ENCODE measurements at places on chromosomes 13 and 19. TPM values are rescaled to one million over a fixed set of nuclear protein-coding genes. Genes with fewer than 3 reads are reported as not detected.
A peak's percentile ranks its signal among the peaks of the same experiment; 100 is the strongest.

DNA sequence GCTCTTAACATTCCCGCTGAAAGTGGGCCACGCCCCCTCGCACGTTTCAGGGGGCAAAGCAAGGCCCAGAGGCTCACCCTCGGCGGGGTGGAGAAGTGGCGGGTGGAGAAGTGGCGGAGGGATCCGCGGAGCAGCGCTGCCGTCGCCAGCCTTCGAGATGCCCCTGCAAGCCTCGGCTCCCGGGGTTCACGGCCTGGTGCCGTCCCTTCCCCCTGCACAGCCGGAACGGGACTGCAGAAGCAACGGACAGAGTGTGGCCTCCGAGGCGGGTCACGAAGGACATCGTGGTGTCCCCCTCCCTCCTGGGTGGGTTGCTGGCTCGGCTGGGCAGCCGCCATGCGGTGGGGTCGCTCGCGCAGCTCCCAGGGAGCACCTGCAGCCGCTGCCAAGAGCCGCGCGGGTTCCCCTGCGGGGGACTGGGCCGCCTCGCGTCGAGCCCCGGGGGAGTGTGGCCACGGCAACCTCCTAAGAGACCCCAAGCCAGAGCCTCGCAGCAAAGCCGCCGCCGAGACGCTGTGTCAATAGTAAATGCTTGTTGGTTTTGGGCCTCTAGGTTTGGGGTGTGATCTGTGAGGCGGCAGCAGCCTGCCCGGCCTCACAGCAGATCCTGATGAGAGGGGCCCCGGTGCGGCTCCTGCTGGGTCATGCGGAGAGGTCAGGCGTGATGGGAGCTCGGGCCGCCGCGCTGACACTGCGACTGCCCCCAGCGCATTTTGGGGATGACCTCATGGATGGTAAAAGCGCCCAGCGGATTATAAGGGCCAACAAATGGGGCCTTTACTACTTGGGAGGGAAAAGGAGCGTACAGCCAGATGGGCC, 5.5 kb downstream of the TPGS1 start:
- H3K4me1 ChIP-seq: peaks cover 31% of the 10 kb centered on the region
- H3K4me3 ChIP-seq: no peak overlapping the region
- H3K27me3 ChIP-seq: peaks cover 3% of the 10 kb centered on the region
- no peak for DNase-seq
- H3K27ac ChIP-seq: no peak overlapping the region
- H3K36me3 ChIP-seq: peaks cover 4% of the 10 kb centered on the region

GRCh38 chr19:4083677-4084546, 17.2 kb upstream of the ZBTB7A start:
- H3K27me3 ChIP-seq: no peaks in the 10 kb centered on the region
- peak overlapping the region; percentile 26 for H3K27ac ChIP-seq
- DNase-seq: no peak
- no peak overlapping the region for H3K4me3 ChIP-seq
- H3K36me3 ChIP-seq: no peaks in the 10 kb centered on the region

The ALKBH6 gene
- 17.8 TPM for total RNA-seq

DNA sequence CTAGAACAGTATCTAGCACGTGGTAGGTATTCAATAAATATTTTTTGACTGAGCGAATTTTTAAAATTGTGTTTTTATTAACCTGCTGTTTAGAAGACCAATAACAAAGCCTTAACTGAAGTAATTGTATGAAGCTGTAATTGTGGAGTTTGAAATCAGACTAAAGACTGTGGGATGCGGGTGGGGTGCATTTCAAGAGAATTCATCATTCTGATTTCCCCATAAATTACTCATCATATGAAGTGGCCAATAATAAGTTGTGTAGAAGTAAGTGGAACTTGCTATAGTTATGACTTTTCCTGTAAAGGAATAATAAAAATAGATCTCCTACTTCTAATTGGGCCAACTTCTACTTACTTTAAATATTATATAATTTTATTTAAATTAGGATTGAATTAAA, 449.3 kb downstream of the PCDH9 start:
- no peaks in the 10 kb centered on the region for H3K36me3 ChIP-seq
- DNase-seq: no peak
- no peaks in the 10 kb centered on the region for H3K27me3 ChIP-seq
- no peak overlapping the region for H3K27ac ChIP-seq

The PEAK3 gene
- not detected for total RNA-seq

GRCh38 chr13:105220063-105220462, 1315.4 kb downstream of the EFNB2 start:
- no peak overlapping the region for H3K4me3 ChIP-seq
- no peak overlapping the region for H3K27ac ChIP-seq
- H3K27me3 ChIP-seq: no peaks in the 10 kb centered on the region
- no peak for DNase-seq

The C13orf46 gene
- 0.29 TPM for total RNA-seq

The TTC9B gene
- 0.48 TPM for total RNA-seq

GRCh38 chr19:38502410-38503076, 69.1 kb downstream of the RYR1 start:
- H3K27ac ChIP-seq: no peak overlapping the region
- no peaks in the 10 kb centered on the region for H3K4me1 ChIP-seq
- H3K36me3 ChIP-seq: no peaks in the 10 kb centered on the region
- no peak overlapping the region for H3K4me3 ChIP-seq
- H3K27me3 ChIP-seq: peaks cover 3% of the 10 kb centered on the region
- DNase-seq: no peak

The OR7A5 gene
- total RNA-seq: not detected

DNA sequence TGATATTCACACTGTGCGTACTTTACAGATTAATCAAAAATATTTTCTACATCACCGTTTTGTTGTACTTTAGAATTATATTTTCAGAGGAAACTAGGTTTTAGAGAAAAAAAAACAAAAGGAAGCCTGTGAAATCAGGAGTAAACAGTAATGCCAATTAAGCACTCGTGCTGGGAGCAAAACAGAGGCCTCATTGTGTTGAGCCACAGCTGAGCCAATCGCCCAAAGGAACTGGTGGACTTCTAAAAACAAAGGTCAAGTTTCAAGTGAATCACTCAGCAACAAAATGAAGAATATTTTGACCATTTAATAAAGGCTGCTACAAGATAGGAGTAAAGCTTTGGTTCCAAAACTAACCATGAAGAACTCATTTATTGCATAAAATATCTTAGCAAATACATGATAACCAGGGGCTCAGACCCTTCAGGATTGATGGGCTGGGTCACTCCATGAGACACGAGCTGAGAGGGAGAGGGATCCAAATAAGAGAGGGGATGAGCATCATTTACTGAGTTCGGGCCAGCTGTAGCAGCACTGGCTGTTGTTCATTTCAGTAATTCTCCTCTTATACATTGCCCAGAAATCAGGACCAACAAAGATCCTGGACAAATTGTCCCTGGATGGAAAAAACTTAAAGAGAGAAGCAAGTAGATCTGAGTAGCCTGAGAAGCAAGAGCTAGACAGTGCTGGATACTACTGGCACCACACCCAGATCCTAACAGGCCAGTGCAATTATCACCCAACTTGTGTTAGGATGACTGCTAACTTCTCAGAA, 8.3 kb upstream of the NALCN start:
- H3K27me3 ChIP-seq: peaks cover 7% of the 10 kb centered on the region
- peaks cover 4% of the 10 kb centered on the region for H3K4me1 ChIP-seq
- no peak overlapping the region for H3K4me3 ChIP-seq
- H3K27ac ChIP-seq: no peak overlapping the region

DNA sequence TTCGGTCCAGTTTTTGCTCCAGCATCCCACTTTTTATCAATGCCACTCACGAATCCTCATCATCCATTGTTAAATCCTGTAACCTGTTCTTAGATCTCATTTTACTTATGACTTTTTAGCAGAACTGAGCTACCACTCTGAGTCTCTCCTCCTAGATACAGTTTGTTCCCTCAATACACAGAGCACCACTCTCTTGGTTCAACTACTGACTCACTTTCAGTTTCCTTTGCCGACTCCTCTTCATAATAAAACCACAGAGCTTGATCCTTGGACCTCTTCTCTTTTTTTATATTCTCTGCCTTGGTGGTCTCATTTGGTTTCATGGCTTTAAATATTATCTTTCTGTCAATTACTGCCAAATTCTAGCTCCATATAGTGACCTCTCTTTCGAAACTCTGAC, 150.3 kb downstream of the SLITRK5 start:
- no peak for DNase-seq
- H3K4me1 ChIP-seq: no peaks in the 10 kb centered on the region
- H3K27me3 ChIP-seq: peaks cover 3% of the 10 kb centered on the region
- H3K4me3 ChIP-seq: no peak overlapping the region
- no peak overlapping the region for H3K27ac ChIP-seq
- no peaks in the 10 kb centered on the region for H3K36me3 ChIP-seq

GRCh38 chr13:74114641-74115040, 19.6 kb downstream of the KLF12 start:
- no peak for DNase-seq
- H3K4me3 ChIP-seq: no peak overlapping the region
- peaks cover 17% of the 10 kb centered on the region for H3K4me1 ChIP-seq
- peaks cover 38% of the 10 kb centered on the region for H3K36me3 ChIP-seq
- no peak overlapping the region for H3K27ac ChIP-seq

GRCh38 chr19:55437410-55437809, 5.7 kb downstream of the SHISA7 start:
- DNase-seq: no peak
- peaks cover 49% of the 10 kb centered on the region for H3K27me3 ChIP-seq
- H3K36me3 ChIP-seq: peaks cover 8% of the 10 kb centered on the region
- H3K27ac ChIP-seq: no peak overlapping the region

The PROZ gene
- total RNA-seq: not detected

The OVOL3 gene
- total RNA-seq: not detected

DNA sequence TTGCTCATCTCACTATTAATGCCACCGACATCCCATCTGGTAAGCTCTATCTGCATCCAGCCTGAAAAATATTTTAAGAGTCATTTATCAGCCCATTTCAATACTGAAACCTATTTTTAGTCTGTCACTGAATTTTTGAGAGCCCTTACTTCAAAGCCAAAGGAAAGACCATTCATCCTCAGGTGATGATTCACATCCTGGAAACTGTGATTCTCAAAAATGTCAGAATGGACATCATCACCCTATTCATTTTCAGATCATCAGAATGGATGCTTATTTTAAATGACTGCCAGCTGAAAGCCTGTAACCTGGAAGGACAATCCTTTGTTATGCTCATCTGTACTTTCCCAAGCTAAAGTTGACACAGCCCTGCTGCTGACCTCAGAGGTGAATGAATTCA, 27.0 kb downstream of the TNFSF11 start:
- H3K36me3 ChIP-seq: no peaks in the 10 kb centered on the region
- H3K27ac ChIP-seq: no peak overlapping the region
- H3K27me3 ChIP-seq: peaks cover under 1% of the 10 kb centered on the region
- no peaks in the 10 kb centered on the region for H3K4me1 ChIP-seq
- no peak for DNase-seq
- H3K4me3 ChIP-seq: no peak overlapping the region

GRCh38 chr13:24005755-24006281, 108.5 kb upstream of the C1QTNF9B start:
- H3K27me3 ChIP-seq: peaks cover 3% of the 10 kb centered on the region
- H3K4me3 ChIP-seq: peak overlapping the region; percentile 23
- no peaks in the 10 kb centered on the region for H3K36me3 ChIP-seq
- peaks cover 19% of the 10 kb centered on the region for H3K4me1 ChIP-seq

- DNase-seq: peak; percentile 24
- peaks cover 21% of the 10 kb centered on the region for H3K36me3 ChIP-seq
- no peaks in the 10 kb centered on the region for H3K27me3 ChIP-seq
- H3K4me3 ChIP-seq: no peak overlapping the region
Measured at GRCh38 chr13:98794498-98794897, 42.0 kb upstream of the SLC15A1 start.

DNA sequence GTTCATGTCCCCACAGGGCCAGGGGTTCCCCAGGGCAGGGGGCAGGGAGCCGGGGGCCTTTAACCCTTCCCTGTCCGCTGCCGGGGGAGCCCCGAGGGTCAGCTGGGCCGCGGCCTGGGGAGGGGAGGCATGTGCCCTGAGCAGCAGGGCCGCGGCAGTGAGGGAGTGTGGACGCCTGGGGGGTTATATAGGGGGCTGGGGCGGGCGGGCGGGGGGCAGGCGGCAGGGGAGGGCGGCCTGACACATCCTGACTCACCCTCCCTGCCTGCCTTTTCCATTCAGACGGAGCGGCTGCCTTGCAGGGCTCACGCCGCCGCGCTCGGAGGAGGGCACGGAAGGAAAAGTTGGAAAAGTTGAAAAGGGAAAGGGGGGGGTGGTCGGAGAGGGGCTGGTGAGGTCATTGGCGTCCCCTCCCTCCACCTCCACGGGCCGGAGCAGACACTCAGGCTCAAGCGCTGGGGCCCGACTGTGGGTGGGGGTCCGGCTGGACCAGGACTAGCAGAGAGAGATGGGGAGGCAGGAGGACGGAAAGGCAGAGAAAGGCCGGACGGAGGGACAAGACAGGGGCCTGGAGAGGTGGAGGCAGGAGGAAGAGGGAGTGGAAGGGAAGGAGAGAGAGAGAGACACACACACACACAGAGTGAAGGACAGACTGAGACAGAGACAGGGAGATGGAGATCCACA, at the start of gene IL11:
IL11 (minus strand) TSS at position 159 of the 684 bp plus-strand sequence; CDS start at position 6, 153 bp downstream.
- no peaks in the 10 kb centered on the region for H3K36me3 ChIP-seq
- peaks cover 12% of the 10 kb centered on the region for H3K4me1 ChIP-seq
- no peak within 1 kb of the TSS for H3K27ac ChIP-seq
- DNase-seq: no peak
- peak within 1 kb of the TSS; percentile 84 for H3K4me3 ChIP-seq
- peaks cover 54% of the 10 kb centered on the region for H3K27me3 ChIP-seq

- H3K4me3 ChIP-seq: no peak overlapping the region
- H3K27ac ChIP-seq: no peak overlapping the region
- H3K27me3 ChIP-seq: no peaks in the 10 kb centered on the region
- no peaks in the 10 kb centered on the region for H3K36me3 ChIP-seq
- no peak for DNase-seq
- H3K4me1 ChIP-seq: no peaks in the 10 kb centered on the region
Measured at GRCh38 chr19:2113439-2114211, 16.9 kb downstream of the IZUMO4 start.

DNA sequence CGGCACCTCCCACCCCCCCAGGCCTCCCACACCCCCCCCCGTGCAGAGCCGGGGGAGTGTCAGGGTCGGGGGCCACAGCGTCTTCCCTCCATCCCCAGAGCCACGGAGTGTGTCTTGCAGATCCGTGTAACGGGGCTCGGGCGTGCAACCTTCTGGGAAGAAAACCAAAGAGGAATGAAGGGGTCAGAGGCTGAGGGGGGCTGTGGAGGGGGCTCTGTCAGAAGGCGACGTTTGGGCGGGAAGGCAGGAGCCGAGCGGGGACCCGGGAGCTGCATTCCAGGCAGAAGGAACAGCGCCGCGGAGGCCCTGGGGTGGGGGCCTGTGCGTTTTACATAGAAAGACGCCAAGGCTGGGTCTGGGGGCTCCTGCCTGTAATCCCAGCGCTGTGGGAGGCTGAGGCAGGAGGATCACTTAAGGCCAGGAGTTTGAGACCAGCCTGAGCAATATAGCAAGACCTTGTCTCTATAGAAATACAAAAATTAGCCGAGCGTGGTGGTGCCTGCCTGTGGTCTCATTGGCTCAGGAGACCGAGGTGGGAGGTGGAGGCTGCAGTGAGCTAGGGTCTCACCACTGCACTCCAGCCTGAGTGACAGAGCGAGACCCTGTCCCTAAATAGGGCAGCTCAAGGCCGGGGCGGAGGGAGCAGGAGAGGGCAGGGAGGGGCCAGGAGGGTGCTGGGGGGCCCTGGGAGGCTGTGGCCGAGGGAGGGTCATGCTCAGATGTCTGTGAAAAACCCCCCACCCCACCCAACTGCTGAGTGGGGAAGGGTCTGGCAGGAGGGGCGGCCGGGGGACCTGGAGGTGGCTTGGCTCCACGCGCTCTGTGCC, 27.8 kb downstream of the ARID3A start:
- H3K4me1 ChIP-seq: peaks cover 13% of the 10 kb centered on the region
- no peaks in the 10 kb centered on the region for H3K27me3 ChIP-seq
- H3K27ac ChIP-seq: peak overlapping the region; percentile 93
- no peak for DNase-seq
- H3K4me3 ChIP-seq: peak overlapping the region; percentile 77
